ENCODE measurements at places on chromosomes 1 and 21.

GRCh38 chr1:63642901-63643300 lies 49.7 kb downstream of the PGM1 start:
- no peak for DNase-seq

DNA sequence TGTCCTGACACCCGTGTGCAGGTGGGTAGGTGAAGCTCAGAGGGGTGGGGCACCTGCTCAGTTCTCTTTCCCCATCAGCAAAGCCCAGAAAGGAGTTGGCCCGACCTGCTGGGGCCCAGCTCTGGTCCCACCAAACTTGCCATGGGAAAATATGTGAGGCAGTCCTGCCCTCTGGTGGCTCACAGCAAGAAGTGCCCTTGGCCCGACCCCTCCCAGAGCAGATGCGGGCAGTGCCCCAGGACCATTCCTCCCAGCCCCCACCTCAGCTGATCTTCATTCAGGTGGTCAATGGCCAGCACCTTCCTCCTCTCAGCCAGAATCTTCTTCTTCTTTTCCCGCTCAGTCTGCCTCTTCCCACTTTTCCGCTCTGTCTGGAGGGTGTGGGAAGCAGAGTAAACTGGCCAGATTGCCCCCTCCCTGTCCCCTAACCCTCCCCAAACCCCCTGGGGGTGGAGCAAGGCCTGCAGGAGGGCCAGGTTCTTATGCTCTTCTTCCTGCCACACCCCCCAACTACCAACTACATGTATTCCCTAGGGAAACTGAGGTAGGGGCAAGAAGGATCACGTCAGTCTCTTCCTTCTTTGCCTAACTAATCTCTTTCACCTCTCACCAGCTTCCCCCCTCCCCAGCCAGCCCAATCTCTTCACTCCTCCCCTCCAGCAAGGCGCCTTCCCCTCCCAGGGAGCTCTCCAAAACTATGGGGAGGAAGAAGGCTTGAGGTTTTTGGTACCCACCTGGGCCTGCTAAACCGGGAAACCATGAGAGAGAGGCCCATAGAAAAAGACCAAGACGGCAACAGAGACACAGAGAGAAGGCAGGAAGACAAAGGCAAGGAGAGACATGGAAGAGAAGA lies 15.6 kb downstream of the TNNT2 start:
- DNase-seq, result peak; percentile 95

DNA sequence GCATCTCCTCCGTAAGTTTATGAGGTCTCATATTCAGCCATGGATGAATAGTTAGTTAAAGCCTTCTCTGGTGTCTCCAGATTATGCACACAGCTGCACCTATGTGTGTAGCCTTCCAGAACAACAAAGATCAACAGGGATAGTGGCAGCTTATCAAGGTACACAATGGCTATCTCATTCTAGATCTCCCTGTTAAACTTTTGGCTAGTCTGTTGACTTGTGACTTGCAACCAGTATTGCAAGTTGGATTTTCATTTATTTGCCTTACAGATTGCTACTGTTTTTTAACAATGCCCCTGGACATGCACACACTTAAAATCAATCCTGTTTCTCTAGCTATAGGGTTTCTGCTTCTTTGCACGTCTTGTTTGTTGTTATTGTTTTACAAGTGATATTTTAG lies 363.2 kb downstream of the OMA1 start:
- DNase-seq, result no peak

DNA sequence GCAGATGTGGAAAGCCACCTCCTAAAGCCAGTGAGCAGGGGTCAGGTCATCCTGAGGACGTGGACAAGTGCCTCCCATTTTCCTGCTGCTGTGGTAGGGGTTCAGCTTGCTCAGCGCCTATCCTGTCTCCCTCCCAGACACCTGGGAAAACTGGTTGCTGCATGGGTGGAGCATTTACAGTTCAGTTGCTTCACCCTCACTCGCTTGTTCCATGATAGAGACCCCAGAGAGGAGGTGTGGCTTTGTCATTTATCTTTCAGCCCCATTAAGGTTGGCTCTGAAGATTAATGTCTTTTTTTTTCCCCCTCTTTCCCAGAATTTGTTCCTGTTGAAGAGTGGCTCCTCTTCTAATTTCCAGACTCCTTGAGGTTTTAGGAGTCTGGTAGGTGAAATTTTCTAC lies 9.2 kb downstream of the VANGL1 start:
- DNase-seq, result no peak

DNA sequence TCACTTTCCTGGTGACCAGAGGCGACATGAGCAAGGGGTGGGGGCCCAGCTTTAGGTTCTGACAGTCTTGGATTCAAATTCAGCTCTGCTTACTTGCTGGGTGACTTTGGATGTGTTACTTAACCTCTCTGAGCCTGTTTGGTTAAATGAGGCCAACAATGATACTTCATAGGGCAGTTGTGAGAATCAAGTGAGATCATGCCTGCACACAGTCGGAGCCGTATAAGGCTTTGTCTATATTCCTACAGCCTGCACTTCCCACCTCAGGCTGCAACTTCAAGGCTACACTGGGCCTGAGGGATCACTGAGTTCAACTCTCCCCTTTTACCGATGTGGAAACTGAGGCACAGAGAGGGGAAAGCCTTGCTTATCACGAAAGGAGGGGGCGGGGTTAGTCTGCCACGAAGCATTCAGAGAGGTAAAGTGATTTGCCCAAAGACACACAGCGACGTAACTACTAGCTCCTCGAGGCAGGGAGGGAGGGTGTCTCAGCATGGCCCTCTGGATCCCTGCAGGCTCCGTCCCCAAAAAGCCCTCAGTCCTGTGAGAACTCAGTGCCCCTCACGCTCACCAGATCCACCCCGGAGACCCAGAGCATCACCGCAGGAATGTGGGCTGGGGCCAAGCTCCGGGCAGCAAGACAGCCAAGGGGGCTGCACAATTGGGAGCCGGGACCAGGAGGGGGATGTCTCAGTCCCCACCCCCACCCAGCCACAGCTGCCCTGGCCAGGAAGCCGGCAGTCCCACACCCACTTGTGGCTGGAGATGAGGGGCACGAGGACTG lies 25.0 kb downstream of the SDC3 start:
- DNase-seq, result no peak

DNA sequence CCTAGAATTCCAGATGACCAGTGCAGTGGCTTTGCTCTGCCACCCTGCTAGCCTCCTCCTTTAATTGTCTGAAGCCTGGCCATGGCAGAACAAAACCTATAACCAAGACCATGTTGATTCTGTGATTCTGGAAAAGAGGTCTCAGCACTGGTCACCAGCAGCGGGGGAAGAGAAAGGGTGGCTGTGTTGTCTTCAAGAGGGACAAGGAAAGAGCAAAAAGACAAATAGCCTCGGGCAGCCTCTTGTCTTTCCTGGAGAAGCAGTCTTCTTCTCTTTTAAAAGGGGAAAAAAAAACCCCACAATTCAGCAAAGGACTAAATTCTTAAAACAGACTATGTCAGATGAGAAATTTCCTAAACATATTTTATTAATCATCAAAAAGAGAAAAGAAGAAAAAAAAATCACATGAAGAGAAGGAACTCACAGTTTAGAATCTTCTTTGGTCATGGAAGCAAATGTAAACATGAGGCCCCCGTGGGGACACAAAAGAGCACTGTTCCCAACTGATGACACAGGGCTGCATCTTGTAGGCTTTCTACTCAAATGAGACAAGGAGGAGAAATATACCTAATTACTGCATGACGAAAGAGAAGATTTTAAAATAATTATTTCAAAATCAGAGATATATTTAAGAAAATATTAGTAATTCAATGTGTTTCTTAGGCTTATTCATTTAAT lies 36.3 kb upstream of the RAP1GAP start:
- DNase-seq, result no peak

GRCh38 chr1:33661811-33662454 lies 189.5 kb downstream of the ZSCAN20 start:
- DNase-seq, result no peak

- DNase-seq, result no peak
These were observed 4.0 kb downstream of the AKR7A2 start for GRCh38 chr1:19307794-19308508.

- no peak for DNase-seq
These were observed 552.3 kb downstream of the NUF2 start for GRCh38 chr1:163874070-163874469.

DNA sequence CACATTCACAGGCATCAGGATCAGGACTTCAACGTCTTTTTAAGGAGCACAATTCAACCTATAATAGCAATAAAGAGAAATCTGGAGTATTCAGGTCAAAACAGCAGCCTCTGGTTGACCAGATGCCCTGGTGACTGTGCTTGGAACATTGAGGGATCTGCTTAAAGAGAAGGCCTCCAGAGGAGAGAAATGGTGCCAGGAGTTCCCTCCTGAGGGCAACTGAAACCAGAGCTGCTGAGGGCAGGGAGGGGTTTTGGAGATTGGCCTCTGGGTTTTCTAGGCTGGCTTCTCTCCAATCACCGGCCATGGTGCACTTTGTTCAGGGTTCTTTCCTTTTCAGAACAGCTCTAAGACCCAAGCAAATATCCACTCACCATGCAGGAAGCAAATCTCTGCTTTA lies 190.7 kb upstream of the KIAA0040 start:
- DNase-seq, result no peak

- DNase-seq, result no peak
These were observed 10.8 kb downstream of the SLC6A9 start for GRCh38 chr1:44020464-44020863.

- DNase-seq, result no peak
These were observed 192.2 kb upstream of the TNR start for GRCh38 chr1:175935566-175936115.

- DNase-seq, result peak; percentile 64
These were observed 161.3 kb downstream of the TSEN15 start for GRCh38 chr1:184212649-184213314.

GRCh38 chr1:110280804-110281203 lies 58.4 kb upstream of the RBM15 start:
- no peak for DNase-seq

DNA sequence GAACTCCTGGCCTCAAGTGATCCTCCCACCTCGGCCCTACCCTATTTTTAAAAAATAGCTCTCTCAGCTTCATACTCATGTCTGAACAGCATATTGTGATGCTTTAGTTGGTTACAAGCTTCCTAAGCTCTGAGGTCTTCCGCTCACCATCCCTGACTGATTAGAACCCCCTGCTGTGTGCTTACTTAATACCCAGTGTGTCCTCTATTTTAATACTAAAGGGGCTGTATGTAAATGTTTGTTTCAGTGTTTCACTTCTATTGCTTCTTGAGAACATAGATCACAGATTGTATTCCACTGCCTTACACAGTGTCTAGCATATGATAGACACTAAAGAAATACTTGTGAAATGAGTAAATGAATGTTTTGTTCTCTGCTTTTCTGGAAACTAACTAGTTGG lies 29.8 kb downstream of the ZYG11B start:
- DNase-seq, result no peak

DNA sequence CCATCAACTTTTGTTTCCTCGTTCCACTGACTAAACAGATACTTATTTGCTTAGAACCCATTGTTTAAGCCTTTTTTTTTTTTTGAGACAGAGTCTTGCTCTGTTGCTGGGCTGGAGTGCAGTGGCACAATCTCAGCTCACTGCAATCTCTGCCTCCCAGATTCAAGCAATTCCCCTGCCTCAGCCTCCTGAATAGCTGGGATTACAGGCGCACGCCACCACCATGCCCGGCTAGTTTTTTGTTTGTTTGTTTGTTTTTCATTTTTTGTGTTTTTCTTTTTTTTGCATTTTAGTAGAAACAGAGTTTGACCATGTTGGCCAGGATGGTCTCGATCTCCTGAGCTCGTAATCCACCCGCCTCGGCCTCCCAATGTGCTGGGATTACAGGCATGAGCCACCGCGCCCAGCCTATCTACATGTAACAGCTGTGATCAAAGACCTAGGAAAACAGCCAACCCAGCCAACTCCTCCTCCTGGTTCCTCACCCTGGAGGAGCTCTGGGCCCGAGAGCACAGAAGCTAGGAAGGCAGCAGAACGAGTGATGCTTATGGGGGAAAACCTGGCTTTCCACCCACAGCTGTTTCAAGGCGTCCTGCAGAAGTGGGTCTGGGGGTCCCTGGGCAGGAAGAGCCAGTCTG lies 32.9 kb downstream of the KCNN3 start:
- no peak for DNase-seq

DNA sequence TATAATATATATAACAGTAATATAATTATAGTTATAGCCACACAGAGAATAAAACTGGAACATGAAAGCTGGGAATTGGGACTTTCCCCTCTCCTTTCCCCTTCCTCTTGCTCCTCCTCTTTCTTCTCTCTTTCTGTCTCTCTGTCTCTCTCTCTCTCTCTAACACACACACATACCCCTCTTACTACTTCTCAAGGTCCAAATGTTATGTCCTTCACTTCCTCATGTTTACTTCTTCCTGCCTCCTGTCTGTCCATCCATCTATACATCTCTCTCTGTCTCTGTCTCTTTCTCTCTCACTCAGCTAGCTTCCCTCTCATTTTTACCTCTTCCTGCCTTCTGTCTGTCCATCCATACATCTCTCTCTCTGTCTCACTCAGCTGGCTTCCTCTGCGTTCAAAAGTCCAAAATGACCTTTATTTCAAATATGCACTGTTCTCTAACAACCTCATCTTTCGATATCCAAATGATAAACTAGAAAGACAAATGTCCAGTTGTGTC lies 261.1 kb downstream of the SIPA1L2 start:
- DNase-seq, result no peak

GRCh38 chr1:153515504-153516394 lies 20.0 kb downstream of the S100A6 start:
- DNase-seq, result peak; percentile 71

DNA sequence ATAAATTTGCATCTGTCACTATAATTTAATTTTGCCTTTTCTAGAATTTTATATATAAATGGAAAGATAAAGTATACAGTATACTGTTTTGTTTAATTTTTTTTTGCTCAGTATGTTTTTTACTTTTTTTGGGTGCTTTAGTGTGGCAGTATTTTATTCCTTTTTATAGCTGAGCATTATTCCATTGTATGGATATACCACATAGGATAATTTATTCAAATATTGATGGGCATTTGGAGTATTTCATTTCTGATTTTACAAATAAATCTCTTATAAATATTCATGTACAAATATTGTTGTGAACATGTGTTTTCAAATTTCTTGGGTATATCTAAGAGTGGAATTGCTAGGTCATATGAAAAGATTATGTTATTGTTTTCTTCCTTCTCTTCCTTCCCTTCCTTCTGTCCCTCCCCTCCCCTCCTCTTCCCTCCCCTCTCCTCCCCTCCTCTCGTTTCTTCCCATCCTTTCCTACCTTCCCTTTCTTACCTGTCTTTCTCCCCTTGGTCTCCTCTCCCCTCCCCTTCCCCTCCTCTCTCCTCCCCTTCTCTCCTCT lies 18.5 kb downstream of the SLC35A3 start:
- DNase-seq, result no peak

GRCh38 chr21:34319585-34319984 lies 44.2 kb upstream of the KCNE2 start:
- no peak for DNase-seq

- DNase-seq, result no peak
These were observed 61.4 kb upstream of the ST6GALNAC3 start for GRCh38 chr1:76013206-76013581.

DNA sequence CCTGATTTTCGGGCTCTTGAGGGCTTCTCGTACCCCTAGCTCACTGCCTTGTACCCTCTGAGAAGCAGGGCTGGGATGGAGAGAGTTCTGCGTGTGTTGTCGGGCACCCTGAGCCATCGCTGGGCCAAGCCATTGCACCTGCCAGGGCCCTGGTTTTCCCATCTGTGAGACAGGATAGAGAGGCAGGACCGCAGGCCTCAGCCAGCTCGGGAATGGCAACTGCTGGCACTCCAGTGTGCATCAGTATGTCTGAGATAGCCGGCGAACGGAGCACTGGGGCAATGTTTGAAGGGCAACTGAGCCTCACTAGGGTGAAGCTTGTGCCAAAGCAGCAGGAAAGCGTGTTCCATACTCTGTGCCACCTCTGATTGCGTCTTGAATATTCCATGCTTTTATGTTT lies 66.9 kb downstream of the TENT5C start:
- no peak for DNase-seq

Measured in RWPE1 (cell line).